Right cardiac atrium (tissue), 5 donors: ENCODE measurements at places on chromosomes 16 and 17.

DNA sequence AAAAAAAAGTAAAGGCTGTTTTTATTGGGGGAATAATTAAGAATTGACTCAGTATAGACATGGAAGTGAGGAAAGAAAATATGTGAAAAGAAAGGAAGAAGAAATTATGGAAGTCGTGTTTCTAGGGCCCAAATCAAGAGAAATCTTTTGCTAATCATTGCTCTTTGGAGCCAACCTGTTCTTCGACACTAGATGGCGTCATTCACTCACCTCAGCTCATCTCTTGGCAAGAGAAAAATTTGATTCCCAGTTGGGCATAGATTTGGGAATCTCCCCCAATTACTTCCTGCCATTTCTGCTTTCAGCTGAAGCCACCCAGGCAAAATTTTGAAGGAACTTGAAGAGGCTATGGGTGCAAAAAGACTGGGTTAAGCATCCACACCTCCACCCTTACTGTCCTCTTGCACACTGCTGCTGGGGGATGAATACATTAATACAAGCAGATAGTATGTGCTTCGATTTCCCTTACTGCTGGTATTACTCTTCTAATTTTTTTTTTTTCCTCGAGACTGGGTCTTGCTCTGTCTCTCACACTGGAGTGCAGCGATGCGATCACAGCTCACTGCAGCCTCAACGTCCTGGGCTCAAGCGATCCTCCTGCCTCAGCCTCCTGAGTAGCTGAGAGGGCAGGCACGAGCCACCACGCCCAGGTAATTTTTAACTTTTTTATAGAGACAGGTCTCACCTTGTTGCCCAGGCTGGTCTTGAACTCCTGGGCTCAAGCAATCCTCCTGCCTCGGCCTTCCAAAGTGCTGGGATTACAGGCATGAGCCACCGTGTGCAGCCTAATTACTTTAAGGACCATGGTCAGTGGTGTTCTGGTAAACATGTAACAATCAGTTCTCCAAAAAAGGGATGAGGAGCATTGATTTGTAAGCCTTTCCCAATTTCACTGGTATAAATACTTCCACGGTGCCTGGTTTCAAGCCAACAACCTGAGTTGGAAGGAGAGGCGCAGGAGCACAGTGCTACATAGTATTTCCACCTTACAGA is 13.5 kb downstream of the PSMD7 start:
- DNase-seq, result no peak

DNA sequence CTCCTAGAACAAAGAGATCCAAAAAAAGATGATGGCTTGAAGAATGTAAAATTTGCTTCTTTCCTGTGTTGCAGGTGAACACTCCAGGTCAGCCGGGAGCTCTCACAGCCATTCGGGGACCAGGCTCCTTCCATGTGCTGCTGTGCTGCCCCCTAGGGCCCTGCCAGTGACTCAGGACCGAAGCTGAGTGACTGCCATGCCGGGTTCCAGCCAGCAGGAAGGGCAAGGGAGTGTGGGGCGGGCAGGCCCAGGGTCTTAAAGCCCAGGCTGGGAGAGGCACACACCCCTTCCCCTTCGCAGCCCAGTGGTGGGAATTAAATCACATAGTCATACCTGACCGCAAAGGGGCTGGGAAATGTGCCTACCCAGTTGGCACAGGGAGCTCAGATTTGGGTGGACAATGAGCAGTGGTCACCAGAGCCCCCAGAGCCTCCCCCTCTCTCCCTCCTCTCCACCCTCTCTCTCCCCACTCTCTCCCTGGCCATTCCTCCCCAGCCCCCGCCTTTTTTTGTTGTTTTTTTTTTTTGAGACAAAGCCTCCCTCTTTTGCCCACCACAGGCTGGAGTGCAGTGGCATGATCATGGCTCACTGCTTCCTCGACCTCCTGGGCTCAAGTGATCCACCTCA is 11.5 kb downstream of the EPOP start:
- peak; percentile 75 for DNase-seq

DNA sequence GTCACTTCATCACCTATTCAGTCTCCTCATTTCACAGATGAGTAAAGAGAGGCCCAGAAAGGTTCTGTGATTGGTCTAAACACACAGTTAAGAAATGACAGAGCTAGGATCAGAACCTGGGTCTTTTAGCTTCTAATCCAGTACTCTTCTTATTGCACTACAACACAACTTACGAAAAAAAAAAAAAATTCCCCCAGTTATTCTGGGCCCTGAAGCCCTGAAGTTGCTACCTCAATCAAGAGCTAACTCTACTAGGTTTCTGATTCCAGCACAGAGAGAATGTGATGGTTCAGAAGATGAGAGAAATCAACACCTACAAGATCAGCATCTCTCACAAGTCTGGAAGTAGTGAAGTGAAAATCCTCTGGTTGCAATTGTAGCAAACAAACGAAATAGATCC is 37.3 kb downstream of the GRB7 start:
- no peak for DNase-seq

GRCh38 chr17:58993311-58993710 is 113.4 kb downstream of the TRIM37 start:
- DNase-seq, result no peak

GRCh38 chr16:50884066-50884860 is 142.4 kb downstream of the CYLD start:
- DNase-seq, result no peak

- no peak for DNase-seq
Measured at GRCh38 chr16:56684256-56684925, 2.1 kb downstream of the MT1X start.

DNA sequence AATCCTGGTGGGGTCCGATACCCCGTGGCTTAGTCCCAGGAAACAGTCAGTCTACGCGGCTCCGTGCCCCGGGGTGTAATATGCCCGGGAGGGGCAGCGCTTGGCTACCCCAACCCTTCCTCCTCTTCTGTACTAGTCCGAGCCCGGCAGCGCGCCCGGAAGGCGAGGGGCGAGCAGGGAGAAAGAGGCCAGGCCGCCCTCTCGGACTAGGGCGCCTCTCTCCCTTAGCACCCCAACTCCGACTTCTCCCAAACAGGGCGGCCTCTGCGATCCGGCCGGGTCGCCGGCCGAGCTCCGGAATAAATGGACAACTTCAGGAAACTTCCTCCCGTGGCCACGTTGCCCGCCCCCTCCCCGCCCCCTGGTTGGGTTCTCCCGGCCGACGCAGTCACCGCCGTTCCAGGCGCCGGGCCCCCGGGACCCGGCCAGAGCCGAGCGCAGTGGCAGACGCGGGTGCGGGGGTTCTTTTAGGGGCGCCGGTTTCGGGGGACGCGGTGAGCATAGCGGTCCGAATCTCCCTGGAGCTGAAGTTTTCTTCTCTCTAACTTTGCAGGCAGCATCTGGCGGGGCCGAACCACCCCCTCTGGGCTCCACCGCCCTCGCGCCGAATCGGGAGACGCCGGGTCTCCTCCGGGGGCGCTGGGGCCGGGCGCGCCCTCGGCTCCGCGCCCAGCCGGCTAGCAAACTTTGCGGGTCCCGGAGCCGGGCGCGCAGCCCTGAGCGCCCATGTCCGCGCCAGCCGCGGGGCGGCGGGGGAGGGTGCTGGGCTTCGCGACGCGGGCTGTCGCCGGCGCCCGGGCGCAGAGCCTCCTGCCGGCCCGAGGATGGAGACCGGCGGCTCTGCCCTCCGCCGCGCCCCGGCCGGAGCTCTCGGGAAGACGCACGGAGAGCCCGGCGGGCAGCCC is at the start of gene SDK2:
Gene SDK2, minus strand, starts transcription at position 301 of the 905 bp plus-strand sequence. CDS start 357 bp downstream, outside the sequence.
- DNase-seq, result peak; percentile 73

DNA sequence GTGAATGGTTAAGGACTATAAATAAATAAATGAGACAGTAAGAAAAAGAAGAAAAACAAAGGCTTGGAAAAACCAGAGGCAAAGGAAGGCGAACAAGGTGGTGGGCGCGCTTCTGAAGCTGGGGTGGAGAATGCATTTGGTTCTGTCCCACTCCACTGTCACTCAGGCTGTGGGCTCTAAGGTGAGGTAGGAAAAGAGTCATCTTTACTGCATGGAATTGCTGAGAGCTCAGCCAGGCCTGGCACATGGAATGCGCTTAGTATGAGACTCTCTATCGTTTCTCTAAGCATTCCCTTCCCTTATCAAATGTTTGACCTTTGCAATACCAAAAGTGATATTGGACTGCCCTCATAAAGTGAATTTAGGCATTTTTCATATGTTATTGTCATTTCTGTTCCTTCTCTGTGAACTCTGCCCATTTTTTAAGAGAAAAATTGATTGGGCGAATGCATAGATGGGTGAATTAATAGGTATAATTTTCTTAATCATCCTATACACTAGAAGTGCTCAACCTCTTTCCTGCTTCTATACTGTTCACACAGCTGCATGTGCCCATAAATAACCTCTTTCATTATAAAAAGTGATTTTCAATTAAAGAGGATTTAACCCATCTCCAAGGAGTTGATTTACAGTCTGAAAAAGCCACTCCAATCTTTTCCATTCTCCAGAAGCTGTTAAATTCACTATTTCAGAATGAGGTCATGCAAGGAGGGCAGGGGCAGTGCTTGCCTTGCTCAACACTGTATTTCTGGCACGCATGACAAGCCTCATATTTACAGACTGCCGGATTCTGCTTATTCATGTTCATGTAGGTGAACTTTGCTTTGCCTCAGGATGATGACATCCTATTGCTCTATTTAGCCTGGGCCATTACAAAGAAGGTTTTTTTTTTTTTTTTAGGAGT is 87.7 kb downstream of the MYH10 start:
- DNase-seq, result peak; percentile 35

- peak; percentile 77 for DNase-seq
Measured at GRCh38 chr17:7855660-7856010, 769 bp downstream of the TMEM88 start.

DNA sequence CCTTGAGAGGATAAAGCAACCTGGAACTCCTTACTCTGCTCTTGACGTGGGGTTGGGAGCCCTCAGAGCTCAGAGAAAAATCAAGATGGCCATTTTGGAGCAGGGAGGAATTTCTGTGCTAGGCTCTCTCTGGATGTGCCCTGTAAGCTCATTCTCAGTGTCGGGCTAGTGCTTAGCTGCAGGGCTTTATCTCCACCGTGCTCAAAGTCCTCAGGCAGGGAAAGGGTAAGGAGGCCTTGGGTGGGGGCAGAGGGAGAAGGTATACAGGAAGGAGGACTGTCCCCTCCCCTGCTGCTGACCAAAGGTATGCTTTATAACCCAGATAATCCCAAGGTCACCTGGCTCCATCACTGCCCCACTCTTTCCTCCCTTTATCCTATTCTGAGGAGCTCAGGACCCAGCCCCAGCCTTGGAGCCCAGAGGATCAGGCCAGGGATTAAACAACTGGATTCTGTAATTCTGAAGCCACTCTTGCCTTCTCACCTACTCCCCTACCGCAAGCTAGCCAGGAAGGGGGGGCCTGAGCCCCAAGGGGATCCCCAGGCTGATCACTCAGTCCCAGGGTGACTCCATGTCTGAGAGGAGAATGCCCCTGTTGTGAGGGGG is 1.1 kb downstream of the DHRS11 start:
- no peak for DNase-seq

DNA sequence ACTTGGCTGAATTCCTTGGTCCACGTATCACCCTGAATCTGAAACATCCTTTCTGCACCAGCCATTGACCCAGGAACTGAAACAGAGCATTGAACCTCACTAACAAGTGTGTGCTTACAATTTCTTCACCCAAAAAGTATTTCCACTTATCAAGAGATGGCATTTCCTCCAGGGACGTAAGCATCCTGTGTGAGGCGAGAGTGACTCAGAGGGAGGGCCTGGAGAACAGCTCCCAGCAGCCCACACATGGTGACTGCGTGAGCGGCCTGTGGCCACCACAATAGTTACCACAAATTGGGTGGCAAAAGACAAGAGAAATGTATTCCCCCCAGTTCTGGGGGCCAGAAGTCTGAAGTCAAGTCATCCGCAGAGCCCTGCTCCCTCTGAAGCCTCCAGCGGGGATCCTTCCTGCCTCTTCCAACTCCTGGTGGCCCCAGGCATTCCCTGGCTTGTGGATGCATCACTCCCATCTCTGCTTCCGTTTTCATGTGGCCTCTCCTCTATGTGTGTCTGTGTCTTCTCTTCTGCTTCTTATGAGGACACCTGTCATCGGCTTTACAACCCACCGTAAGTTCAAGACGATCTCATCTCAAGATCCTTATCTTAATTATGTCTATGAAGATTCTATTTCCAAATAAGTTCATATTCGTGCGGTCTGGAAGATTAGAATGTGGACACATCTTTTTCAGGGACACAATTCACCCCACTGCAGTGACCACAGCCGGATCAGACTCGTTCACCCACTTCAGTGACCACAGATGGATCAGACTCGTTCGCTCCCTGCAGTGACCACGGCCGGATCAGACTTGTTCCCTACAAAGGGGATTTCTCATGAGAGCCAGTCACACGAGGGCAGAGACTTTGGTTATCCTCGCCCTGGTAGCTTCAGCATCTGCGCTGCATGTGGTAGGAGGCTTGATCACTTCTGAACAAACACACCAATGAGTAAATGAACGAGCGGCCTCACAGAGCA is 122.6 kb upstream of the FOXF1 start:
- no peak for DNase-seq

GRCh38 chr16:401468-402348 is at the start of gene DECR2:
Gene DECR2 (plus strand): TSS chr16:401885. CDS start chr16:401964, 79 bp downstream.
- peak; percentile 96 for DNase-seq

GRCh38 chr17:427327-427726 is 74.7 kb upstream of the RPH3AL start:
- no peak for DNase-seq

DNA sequence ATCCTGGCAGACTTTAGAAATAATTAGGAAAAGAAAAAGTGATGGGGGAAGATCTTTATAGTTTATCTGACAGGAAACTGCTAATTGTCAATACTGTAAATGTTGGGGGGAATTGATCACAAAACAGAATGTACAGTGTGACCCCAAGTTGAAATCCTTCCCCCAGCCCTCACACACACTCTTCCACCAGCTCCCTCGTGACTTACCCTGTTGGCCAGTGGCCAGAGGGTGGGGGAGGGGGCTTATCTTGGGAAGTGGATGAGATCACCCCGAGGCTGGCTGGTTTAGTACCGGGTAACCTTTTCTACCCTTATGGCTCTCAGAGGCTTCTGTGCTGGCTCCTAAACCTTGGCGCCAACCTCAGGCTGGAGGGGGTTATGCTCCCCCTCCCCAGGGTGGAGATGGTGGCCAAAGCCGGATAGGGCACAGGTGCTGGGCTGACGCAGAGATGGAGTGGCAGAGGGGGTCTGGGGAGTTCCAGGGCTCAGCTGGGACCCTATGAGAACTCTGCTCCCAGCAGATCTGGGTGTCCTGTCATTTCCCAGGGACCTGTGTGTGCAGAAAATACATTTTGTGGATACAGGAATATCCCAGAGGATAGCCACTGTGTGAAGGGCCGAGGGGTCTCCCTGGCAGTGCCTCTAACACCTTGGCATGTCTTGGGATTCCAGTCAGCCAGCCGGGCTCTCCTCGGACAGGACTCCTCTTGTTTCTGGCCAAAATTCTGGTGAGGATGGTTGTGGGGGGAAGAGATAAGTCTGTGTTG is 18.6 kb downstream of the CDH16 start:
- DNase-seq, result peak; percentile 92

- peak; percentile 75 for DNase-seq
Measured at GRCh38 chr16:86597880-86598606, 19.7 kb downstream of the FOXL1 start.

GRCh38 chr16:23729503-23730424 is 16.7 kb upstream of the ERN2 start:
- DNase-seq, result no peak

GRCh38 chr17:226108-227077 is 44.9 kb upstream of the DOC2B start:
- no peak for DNase-seq
